Hematopoietic multipotent progenitor cell treated with erythropoietin and hydrocortisone succinate and interleukin-3 and kit ligand, for 6 days (in vitro differentiated cells): ENCODE measurements at places on chromosomes 5 and 9.

DNA sequence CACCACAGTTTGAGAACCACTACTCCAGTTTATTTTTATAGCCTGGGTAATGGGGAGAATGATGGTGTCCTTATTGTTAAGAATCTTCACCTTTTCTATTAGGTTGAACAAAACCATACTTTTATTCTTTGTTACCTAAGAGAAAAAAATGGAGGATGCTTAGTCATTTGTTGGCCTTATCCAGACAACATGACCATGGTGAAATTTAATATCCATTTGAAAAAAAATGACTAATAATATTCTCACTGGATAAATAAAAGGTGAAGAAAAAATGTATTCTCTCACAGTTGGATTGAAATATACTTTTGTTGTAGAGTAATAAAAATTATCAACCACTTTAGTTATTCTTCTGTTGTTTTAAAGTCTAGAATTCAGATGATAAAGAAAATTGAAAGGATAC is 5.8 kb upstream of the CCNH start:
- DNase-seq: no peak

DNA sequence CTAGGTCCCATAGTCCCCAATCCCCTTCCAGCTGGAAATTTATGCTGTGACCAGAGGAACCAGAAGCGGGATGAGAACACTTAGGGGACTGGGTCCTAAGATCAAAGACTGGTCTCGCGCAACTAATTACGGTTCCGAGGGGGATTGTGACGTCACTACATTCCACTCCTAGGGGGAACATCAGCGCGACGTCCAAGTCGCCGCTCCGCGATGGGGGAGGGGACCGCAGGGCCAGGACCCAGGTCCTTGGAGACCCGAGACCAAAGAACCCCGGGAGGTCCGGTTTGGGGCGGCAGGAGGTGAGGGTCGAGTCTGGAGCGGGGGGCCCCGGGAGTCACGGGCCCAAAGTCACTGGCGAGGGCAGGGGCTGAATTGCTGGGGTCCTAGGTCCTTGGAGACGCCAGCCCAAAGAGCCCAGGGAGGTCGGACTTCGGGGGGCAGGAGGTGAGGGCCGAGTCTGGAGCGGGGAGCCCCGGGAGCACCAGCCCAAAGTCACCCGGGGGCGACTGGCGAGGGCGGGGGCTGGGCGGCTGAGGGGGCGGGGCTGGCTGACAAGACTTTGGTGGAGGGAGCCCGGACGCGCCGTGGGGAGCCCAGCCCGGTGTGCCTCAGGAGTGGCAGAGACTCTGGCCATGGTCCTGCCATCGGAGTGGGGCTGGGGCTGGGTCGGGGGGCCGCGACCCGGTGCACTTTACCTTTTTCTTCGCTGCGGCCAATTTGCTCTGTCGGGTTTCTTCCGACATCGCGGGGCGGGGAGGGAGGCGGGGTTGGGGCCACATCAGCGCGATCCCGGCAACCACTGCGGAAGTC is at the start of gene GOLGA2:
TSS of gene GOLGA2 (minus strand) at position 810 of the 810 bp plus-strand sequence. CDS start at position 779, 31 bp downstream.
- DNase-seq: peak; percentile 29

DNA sequence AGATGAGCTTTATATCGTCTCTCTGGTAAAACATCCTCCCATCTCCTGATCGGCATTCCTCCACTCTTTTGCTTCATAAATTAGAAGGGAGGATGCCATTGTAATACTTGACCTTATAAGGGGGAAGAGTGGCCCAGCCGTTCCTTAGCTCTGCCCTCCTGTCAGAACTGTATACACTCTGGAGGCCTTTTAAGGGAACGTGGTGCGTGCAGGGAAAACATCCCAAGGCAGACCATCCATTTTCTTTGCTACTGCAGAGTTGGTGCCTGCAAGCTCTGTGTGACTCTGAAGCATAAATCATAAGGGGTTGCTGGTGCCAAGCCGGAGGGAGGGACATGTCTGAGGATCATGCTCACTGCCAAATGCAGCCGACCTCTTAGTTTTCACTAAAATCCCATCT is 90.4 kb downstream of the PGM5 start:
- DNase-seq: no peak

DNA sequence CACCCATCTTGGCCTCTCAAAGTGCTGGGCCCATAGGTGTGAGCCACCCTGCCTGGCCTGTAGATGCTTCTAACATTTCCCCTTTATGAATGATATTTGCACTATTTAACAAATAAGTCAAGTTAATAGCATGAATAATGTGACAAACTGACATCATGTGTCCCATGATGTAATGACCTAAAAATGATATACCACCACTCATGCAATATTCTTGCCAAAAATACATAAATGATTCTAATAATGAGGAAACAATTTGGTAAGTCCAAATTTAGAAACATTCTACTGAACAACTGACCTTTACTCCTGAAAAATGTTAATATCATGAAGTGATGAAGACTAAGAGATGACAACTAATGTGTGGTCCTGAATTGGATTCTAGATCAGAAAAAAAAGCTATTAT is 33.5 kb upstream of the TRIM14 start:
- no peak for DNase-seq

- peak; percentile 63 for DNase-seq
Observed at GRCh38 chr5:147391781-147392180, 118.1 kb downstream of the DPYSL3 start.

- DNase-seq: no peak
Observed at GRCh38 chr5:59790376-59790775, 103.2 kb downstream of the PDE4D start.
